Immature natural killer cell (primary cell): ENCODE measurements at places on chromosomes 1 and 21. TPM values are rescaled to one million over a fixed set of nuclear protein-coding genes. Genes with fewer than 3 reads are reported as not detected.

Gene SDC3
- polyA plus RNA-seq: not detected

GRCh38 chr1:59678040-59678439, 136.7 kb upstream of the HOOK1 start:
- peaks cover 10% of the 10 kb centered on the region for H3K36me3 ChIP-seq
- no peak overlapping the region for H3K27ac ChIP-seq

- peak overlapping the region; percentile 40 for H3K27ac ChIP-seq
- peak overlapping the region; percentile 36 for H3K4me3 ChIP-seq
- no peak for DNase-seq
- peaks cover 5% of the 10 kb centered on the region for H3K27me3 ChIP-seq
- peaks cover 44% of the 10 kb centered on the region for H3K4me1 ChIP-seq
Observed at GRCh38 chr21:45264912-45265515, 22.7 kb downstream of the POFUT2 start.

Gene PIP5K1A
- 15.8 TPM for polyA plus RNA-seq

Gene CSF3R
- polyA plus RNA-seq: 3.1 TPM

DNA sequence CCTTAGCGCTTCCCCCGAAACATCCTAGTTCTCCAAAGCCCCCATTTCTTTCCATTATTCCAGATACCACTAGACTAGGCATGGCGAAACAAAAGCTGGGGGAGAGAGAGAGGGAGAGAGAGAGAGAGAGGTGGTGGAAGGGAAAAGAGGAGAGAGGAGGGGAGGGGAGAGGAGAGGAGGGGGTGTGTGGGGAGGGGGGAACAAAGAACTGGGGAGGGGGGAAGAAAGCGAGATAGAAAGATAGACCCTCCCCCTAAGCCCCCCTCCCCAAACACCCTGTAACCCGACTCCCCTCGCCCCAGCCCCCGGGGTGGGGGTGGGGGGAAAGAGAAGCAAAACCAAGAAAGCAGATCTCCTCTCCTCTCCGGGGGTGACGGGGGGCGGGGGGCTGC, 352 bp downstream of the MEX3A start:
- peak overlapping the region; percentile 81 for H3K4me3 ChIP-seq
- H3K27ac ChIP-seq: no peak overlapping the region
- H3K36me3 ChIP-seq: no peaks in the 10 kb centered on the region
- peaks cover 17% of the 10 kb centered on the region for H3K4me1 ChIP-seq

DNA sequence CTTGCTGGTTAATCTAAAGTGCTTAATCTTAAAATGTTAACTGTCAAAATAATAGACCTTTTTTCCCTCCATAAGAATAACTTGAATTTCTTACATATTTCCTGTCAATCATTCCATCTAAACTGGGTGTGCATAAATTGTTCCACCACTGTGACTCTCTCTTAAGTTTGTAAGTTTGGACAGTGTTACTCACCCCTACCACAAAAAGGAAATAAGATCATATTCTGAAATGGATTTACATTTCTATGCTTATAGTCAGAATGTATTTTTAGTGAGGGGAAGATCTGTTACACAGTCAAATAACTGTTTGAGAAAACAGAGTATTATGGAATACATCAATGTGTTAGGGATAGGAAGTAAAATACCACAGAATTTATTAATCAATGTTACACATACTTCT, 109.6 kb upstream of the DPYD start:
- no peaks in the 10 kb centered on the region for H3K36me3 ChIP-seq
- no peak overlapping the region for H3K27ac ChIP-seq
- DNase-seq: no peak
- H3K4me3 ChIP-seq: no peak overlapping the region
- H3K27me3 ChIP-seq: peaks cover 9% of the 10 kb centered on the region
- H3K4me1 ChIP-seq: no peaks in the 10 kb centered on the region

Gene GRIK3
- not detected for polyA plus RNA-seq
